ENCODE measurements at places on chromosomes 1 and 21.

DNA sequence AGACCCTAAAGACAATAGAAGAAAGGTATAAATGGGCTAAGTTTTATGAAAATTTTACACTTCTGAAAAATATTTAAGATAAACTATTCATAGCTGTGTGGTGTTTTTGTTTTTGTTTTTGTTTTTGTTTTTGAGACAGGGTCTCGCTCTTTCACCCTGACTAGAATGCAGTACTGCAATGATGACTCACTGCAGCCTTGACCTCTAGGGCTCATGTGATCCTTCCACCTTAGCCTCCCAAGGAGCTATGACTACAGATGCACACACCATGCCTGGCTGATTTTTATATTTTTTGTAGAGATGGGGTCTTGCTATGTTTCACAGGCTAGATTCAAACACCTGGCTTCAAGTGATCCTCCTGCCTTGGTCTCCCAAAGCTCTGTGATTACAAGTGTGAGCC lies 66.6 kb downstream of the PUM1 start:
- no peak for DNase-seq

DNA sequence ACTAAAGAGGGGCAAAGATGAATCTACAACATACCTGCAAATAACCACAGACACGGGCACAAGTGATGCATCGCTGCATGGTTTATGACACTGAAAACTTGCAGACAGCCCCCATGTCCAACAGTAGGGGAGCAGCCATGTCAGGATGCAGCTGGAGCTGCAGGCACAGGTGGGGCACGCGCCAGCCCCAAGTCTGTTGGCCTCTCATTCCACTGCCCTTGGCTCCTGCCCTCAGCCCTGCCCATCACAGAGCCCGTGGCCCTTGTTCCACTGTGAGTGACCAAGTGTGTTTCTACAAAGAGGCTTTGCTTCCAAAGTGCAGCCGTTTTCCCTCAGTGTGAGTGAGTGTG lies 3.2 kb upstream of the PADI4 start:
- no peak for DNase-seq

DNA sequence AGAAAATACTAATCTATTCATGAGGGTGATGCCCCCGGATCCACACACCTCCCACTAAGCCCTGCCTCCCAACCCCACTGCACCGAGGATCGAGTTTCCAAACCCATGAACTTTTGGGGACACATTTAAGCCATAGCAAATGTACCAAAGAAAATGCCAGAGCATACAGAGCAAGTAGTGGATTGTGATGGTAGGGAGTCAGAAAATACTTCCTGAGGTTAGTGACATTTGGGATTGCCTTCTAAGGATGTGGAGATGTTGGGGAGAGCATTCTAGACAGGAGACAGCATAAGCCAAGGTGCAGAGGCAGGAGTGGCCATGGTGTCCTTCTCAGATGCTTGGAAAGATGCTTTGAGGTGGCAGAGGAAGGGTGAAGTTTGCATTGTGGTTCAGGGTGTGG lies 32.2 kb downstream of the ANGEL2 start:
- no peak for DNase-seq

DNA sequence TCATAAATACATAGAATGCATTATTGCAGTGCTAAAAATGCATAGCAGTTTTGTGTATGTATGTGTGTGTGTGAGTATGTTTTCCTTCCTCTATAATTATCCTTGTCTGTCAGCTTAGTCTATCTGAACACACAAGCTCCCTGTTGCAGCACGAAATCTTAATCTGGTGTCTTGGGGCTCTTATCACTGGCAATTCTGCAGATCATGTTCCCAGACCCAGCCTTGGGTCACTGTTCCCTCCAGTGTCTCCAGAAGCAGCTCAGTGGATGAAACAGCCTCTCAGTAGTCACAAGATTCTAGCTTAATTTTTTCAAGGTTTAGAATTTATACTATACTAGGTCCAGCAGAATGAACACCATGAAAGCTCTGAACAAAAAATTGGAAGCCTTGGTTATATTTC lies 777.9 kb downstream of the MRPL39 start:
- DNase-seq: no peak

- DNase-seq: no peak
Observed at GRCh38 chr1:89259283-89259971, 13.2 kb downstream of the GBP5 start.

DNA sequence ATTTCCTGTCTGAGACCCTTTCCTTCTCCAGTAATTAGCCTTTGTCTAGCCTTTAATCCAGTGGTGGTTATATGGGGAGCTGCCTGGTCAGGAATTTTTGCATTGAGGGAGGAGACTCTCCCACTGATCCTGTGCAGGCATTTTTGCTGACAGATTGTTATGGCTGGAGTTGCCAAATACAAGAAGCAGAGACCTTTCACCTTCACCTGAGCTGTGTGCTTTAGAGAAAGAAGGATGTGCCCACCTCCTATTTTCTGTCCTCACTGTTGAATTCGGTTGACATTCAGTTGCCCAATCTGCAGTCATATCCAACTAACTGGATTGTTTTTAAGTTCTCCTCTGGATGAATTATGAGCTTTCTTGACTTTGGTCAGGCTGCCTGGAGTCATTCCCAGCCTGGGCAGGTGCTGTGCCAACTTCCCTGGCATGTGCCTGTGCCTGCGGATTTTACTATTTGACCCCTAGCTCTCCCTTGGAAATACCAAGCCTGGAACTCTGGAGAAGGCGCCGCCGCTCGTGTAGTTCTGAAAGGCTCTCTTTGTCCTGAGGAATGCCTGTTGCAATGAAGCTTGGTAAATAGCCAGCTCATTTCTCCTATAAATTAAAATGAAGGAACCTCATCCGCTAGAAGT lies 143.9 kb downstream of the NOS1AP start:
- peak; percentile 80 for DNase-seq

DNA sequence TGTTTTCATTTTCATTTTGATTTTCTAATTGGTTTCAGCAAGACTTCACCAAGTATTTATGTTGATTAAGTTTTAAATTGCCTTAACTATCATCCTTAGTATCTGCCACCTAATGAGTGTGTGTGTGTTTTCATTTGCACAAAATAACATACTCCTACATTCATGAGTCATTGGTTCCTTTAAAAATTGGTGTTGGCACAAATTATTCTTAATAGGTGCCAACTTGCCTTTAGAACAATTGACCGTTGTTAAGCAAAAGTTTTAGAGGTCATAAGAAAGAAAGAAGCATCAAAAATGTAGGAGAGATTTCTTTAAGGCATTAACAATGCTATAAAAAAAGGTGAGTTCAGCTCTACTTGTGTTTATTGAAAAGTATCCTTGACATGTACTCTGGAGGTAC lies 77.5 kb downstream of the FNBP1L start:
- DNase-seq: peak; percentile 82

DNA sequence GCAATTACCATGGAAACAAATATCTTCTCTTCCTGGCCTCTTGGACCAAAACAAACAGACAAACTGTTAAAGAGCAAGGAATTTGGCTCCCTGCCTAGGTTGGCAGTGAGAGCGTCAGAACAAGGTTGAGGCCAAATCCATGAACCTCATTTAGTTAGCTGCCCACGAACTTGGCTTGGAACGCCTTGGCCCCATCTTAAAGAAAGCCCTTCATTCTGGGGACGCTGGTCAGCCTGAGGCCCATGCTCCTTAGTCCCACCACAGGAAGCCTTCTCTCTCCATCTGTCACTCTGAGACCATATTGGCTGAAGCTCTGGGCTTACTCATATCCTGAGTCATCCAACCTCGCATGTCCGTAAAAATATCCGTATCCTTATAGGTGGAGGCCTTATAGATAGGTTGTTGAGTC lies 62.4 kb upstream of the DIRAS3 start:
- DNase-seq: peak; percentile 82

GRCh38 chr1:245901037-245901436 lies 606.0 kb downstream of the SMYD3 start:
- no peak for DNase-seq

- DNase-seq: no peak
Observed at GRCh38 chr1:215970406-215970805, 403.3 kb downstream of the KCTD3 start.

DNA sequence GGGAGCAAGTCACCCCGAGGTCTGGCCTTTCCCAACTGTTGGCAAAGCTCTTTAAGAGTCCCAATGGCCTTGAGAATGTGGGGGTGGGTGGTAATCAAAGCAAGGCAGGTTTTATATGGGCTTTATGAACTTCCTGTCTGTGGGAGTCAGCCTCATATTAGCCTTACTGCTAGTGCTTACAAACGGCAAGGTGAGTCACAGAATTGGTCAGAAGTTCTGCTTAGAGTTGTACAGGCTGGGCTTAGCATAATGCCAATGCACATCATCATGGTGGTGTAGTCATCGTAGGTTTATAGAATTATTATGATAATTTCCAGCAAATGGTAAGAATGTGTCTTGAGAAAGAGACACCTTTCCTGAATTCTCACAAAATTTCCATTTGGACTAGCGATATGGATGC lies 192.7 kb upstream of the KIAA0040 start:
- no peak for DNase-seq

GRCh38 chr1:25889470-25889869 lies 14.0 kb upstream of the PAQR7 start:
- DNase-seq: no peak

DNA sequence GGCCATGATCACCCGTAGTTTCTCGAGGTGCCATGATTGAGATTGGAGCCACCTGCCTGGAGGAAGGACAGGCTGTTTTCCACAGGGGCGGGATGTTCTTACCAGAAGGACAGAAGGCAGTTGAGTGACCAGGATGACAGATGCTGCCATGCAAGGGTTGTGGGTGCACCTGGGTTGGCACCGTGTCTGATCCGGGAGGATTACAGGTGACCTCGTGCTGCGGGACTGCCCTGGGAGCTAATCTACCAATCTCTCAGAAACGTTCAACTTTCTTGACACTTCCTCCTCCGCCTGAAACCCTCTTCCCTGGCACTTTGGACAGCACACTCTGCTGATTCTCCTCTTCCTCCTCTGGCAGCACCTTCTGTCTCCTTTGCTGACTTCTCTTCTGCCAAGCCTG lies 13.8 kb upstream of the SLC6A9 start:
- DNase-seq: no peak

DNA sequence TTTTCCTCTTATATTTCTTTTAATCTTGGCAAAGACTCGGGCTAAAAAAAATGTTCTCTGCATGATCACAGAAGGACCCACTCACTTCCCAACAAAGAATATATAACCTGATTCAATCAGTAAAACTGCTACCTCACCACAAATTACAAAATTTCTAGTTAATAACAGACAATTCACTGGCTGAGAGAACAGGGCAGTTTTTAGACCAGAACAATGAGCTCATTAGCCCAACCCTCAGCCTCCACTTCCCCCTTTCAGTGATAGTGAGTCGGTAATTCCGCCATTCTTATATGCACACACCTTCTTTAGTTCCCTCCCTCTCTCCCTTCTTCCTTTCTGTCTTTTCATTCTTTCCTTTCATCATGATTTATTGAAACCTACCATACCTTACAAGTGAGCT lies 8.9 kb downstream of the SIPA1L2 start:
- no peak for DNase-seq

DNA sequence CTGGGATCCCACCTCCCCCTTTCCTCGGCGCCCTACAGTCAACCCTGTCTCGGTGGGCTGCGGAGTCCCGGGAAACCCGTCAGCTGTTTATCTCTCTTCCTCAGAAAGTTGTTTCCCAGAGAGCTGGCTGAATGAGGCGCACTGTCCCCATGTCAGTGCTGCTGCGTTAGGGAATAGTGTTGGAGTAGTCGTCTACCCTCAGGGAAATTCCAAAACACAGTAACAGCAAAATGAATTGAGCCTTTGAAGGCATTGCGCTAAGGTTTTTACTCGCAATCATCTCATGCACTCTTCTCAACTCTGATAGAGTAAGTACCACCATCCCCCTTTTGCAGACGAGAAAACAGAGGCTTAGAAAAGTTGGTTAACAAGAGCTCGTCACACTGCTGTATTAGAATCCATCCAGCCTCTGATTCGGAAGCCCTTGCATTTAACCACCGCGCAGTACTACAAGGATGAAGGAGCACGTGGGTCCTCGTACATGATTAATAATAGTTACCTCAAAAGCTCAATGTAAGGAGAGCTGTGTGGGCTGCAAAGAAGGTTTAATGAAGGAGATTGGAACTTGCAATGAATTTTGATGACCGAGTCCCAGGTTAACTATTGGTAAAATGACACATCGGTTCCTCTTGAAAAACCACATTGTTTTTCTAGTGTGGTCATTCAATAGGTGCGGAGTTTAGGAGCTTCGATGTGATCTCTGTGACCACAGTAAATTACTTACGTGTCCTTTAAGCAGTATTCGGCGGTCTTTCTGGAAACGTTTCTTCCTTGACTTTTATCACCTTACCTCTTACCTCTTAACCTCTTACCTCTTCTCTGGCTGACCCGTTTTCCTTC lies 788 bp upstream of the EDEM3 start:
- no peak for DNase-seq

DNA sequence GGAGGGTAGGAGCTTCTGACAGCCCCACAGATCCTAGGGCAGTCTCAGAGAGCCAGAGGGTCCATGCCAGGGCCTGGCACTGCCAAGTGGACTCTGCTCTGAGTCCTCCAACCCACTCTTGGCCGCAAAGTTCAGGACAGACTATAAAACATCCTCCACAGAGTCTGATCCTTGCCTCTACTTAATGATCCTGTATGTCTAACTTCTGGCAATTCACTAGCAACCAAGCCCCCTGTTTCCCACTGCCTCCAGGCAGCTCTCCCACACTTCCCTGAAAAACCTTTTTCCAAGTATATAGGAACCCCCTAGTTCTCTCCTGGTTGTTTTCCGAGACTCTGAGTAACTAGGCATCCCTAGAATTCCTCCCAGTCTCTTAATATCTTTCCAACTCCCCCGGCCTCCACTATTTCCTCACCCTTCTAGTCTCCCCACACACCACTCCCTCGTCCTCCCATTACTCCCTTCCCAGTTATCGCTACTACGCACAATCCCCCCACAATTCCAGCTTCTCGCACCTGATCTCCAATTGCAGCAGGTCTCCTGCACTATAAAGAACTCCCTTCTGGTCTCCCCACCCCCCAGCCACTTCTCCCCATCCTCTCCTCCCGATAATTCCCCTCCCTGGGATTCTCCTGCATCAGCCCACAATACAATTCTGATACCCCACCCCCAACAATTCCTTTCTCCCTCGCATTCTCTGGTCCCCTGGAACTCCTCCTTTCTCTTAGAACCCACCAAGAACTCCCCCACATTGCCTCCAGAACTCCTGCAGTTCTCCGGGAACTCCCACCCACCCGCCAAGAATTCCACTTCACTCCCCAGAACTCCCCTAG lies 574 bp downstream of the IGSF9 start:
- DNase-seq: no peak

- DNase-seq: peak; percentile 36
Observed at GRCh38 chr1:200258447-200259375, 151.1 kb downstream of the ZNF281 start.

- no peak for DNase-seq
Observed at GRCh38 chr1:57858740-57859139, 434.9 kb upstream of the DAB1 start.

DNA sequence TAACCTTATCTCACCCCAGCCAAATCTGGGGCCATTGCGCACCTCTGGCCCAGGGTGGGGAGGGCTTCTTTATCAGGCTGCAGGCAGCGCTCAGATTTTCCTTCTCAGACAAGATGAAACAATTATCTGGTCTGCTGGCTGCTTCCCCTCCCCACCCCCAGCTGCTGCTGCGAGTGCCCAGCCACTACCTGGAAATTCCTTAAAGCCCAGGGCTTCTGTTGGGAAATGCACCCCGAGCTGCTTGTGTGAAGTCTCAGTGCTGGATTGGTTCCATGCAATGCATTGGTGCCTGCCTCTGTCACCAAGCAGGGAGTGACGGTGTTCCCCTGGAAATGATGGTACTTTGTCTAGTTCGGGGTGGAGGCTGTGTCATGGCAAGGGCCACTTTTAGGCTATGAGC lies 18.5 kb upstream of the ACTL8 start:
- DNase-seq: no peak

- no peak for DNase-seq
Observed at GRCh38 chr1:211713231-211713630, 37.8 kb upstream of the NEK2 start.

- DNase-seq: no peak
Observed at GRCh38 chr1:216223486-216223885, 199.8 kb downstream of the USH2A start.
